Activated CD4-positive, alpha-beta T cell treated with anti-CD3 and anti-CD28 coated beads, Interleukin-2, Interleukin-4, amounts not matched to agents 100 ng/mL and 50 ng/mL, durations not matched to agents 16 hours and 8 hours (primary cell): ENCODE measurements at places on chromosomes 11 and 22.

GRCh38 chr11:457111-457760 is 7.2 kb downstream of the PTDSS2 start:
- DNase-seq, result no peak

- no peak for DNase-seq
Measured at GRCh38 chr11:32385998-32386397, 49.3 kb downstream of the WT1 start.

DNA sequence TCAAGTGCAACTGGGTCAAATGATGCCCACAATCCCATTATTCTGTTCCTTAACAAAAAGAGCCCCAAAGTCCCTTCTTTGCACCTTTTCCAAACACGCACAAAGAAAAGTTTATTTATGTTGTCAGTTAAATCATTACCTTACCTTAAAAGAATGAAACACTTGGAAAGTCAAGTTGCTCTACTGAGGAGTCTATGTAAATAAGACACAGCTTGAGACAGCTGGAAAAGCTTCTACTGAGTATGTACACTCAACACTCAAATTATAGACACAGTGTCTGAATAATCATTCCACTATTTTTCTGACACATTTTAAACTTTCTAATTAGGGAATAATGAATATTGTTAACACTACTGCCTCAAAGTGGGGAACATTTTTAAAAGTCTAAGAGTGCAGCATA is 21.6 kb upstream of the PHLDA2 start:
- no peak for DNase-seq

GRCh38 chr11:112129656-112130055 is 34.2 kb downstream of the IL18 start:
- DNase-seq, result no peak

DNA sequence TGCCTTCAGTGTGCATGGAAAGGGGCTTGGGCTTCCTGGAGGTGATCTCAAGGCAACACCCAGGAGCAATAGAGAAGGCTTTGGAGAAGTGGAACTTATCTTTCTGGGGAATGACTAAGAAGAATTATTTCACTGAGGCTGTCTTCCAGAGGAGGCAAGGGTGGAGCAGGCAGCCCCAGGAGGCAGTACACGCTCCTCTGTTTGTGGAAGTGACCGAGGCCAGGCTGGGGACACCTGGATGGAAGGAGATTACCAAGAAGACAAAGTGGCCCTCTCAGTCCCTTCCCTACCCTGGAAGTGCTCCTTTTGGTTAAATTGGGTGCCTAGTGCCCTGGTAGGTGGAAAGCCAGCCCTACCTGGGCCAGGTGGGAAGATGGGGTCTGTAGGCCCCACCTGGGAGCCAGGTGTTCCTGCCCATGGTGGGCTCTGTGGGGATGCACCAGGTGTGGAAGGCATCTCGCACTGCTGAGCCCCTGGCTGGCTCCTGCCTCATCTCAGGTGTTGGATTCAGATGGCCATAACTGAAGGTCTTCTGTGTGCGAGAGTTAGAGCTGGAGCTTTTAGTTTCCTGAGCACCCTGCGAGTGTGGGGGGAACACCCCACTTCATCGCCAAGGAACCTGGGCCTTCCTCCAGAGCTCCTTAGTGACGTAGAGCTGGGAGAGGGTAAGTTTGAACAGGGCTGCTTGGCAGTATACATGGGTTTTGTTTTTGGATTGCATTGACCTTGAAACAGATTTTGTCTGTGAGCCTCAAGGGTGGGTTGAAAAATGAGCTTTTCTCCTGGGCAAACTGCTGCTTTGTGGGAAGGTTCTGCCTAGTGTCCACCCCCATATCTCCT is 46.1 kb downstream of the MICAL2 start:
- no peak for DNase-seq

DNA sequence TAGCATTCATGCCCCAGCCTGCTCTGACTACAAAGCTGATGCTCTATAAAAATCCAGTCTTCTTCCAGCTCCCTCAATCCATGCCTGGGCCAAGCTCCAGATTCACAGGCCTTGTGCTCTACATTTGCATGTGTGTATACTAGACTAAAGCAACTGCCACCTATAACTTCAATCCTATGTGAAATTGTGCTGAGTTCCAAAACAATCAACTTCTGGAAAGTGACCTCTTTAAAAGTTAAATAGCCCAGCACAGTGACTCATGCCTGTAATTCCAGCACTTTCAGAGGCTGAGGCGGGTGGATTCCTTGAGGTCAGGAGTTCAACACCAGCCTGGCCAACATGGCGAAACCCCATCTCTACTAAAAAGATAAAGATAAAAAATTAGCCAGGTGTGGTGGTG is 114.3 kb upstream of the ZC3H12C start:
- no peak for DNase-seq

DNA sequence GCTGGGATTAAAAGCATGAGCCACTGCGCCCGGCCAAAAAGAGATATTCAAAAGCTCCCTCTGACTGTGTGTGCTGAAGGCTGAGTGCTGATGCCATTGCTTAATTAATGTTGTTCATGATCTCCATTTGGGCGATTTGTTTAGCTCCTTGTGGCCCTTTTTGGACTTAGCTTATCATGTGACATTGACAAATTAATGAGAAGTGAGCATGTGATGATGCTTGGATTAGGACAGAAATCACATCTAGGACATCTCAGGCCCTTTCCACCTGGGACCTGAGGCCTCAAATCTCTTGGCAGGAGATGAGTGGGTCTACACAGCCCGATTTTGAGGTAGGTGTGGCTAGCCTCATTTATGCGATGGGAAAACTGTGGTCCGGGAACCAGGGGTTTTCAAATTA is 10.4 kb downstream of the EHF start:
- no peak for DNase-seq

DNA sequence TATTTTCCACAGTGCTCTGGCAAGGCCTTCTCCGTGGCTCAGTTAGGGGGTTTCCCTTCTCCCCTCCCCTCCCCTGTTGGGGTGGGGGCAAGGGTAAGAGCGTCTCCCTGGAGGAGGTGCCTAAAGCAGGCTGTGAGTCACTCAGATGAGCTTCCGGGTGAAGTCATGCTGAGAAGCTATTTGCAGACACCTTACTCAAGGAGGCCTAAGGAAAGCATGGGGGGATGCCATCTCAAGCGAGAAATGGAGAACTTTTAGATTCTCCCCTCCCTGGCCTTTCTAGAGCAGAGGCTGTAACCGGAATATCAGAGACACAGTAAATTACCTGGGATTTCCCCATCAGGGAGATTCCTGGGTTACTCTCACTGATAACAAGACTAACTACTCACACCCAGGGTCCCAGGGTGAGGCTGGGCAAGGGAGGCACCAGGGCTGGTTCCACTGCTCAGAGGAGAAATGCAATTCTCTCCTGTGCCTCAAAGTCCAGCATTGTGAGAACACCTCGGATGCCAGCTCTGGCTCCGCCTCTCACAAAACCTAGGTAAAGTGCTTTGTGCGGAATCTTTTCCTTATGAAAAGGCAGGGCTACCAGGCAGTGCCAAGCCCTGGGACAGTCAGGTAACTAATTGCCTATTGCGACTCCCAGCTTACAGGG is 123.6 kb downstream of the ABTB2 start:
- peak; percentile 74 for DNase-seq

GRCh38 chr11:64294774-64295173 is 3.7 kb downstream of the KCNK4 start:
- DNase-seq, result no peak

DNA sequence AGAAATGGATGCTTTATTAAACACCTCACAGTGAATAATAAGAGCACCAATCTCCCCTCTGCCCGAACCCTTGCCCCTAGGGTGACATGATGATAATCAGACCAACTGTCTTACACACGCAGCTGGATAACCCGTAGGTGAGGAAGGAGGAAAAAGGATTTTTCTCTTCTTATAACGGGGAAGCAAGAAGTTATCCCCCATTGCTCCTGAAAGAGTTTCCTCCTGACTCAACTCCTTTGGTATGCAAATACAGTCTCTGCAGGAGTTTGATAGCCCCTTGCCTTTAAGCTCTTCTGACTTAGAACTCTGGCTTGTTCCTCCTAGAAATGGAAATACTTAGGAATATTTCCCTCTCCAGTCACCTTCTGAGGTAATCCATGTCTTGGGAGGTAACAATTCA is 455.8 kb downstream of the TMEM135 start:
- no peak for DNase-seq

GRCh38 chr11:100575860-100576717 is 111.0 kb upstream of the ARHGAP42 start:
- DNase-seq, result peak; percentile 31

DNA sequence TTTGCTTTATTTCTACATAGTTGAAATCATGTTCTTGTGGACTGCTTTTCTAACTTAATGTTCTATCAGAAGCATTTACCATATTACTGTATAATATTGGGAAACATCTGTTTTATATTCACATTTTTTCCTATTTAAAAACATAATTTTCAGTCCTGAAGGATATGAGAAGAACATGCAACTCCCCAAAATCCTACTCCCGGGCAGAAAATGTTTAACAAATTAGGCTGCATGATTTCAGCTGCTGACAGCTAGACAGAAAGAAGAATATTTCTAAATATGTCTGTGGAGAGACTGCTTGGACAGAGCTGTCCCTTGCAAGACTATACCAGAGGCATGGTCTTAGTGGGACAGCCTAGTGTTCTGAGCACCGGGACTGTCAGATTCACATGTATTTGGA is 15.7 kb upstream of the AMPD3 start:
- DNase-seq, result no peak

DNA sequence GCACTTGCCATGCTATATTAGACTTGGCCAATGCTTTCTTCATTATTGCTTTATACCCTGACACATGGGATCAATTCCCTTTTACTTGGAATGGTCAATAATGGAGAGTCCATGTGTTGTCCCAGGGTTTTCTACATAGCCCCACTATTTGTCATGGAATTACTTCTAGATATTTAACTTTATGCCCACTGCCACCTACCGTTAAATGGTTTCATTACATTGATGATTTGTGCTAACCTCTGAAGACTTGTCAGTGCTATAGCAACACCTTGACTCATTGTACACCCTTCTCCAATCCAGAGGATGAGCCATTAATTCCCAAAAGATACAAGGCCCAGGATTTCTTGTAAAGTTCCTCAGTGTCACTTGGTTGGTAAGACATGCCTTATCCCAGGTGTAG is 31.4 kb upstream of the SLC22A25 start:
- DNase-seq, result no peak

DNA sequence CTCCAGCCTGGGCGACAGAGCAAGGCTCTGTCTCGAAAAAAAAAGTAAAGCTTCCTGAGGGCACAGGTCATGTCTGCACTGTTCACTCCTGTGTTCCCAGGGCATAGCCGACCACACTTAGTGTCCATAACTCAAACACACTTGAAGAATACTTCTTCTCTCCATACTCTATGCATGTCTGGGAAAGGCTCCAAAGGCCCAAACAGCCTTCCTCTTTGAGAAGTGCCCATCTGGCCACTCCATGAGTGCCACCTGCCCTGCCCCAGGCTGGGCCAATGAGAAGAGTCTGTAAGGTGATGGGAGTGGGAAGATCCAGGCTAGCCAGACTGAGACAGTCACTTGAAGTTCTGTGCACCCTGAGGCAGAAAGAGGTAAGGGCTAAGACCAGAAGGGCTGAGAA is 24.7 kb downstream of the DGCR2 start:
- no peak for DNase-seq

DNA sequence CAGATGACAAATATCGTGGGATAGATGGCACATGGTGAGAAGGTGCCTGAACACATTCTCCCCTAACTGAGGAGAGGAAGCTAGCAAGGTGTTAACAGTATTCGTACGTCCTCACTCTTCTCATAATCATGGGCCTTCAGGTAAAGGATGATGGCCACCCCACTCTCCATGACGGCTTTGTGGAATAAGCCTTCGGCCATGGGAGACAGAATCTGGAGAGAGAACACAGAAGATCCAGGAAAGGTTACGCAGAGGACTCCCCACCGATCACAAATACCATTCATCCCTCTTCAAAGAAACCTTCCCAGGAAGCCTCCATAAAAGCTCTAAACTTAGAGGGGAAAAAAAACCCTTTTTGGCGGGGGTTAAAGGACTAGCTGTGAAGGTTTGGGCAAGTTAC is 189.9 kb downstream of the BCR start:
- no peak for DNase-seq

GRCh38 chr11:31799435-31800397 is 11.4 kb downstream of the PAX6 start:
- DNase-seq, result no peak

DNA sequence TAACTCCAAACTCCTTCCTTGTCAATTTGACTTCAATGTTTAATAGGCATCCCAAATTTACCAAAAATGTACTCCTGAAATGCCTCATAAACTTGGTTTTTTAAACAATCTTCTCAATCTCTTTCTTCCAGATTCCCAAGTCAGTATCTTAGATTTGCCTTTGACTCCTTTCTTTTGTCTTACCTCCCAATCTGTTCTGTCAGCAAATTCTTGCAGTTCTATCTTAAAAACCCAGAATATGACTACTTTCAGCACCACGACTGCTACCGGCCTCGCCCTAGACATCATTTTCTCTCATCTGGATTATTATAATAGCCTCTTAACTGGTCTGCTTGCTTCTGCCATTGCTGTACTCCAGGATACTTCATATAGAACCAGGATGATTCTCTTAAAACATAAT is 7.9 kb downstream of the NLRP14 start:
- DNase-seq, result no peak

DNA sequence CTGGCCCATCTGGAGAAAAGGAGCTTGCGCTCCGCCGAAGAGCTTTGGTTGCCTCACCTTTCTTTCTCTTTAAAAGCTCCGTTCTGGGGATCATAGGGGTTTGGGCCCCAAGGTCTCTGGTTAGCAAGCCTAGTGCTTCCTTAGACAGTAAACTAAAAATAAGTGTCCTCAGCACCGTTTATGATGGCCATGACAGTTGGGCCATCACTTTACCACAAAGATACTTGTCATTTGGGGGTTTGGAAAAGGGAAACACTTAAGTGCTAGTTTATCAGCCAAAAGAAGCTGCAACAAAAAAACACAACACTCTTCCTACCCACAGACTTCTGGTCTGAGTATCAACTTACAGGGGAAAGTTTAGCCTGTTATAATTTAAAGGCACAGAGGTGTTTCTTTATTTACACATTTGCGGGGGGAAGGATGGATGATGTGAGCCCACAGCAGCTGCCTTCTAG is 88.4 kb upstream of the CD44 start:
- no peak for DNase-seq
